ENCODE measurements at places on chromosomes 1 and 21.
A peak's percentile ranks its signal among the peaks of the same experiment; 100 is the strongest.

GRCh38 chr1:43431676-43432075 is 22.1 kb downstream of the HYI start:
- DNase-seq, result no peak

DNA sequence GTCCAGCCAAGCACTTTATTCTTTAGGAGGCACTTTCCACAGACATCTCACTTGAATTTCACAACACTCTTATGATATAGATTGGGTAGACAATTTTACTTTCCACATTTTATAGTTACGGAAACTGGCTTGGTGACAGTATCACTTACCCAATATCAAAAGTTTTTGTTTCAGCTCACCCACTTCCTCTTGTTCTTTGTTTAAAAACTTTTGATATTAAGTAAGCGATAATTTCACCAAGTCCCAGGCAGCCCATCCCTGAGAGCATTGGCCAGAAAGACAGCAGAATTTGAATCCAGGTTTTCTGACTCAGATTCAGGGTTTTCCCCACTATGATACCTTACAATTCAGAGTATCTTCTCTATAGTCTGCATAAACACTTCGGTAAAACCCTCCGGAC is 60.0 kb downstream of the LRIG2 start:
- no peak for DNase-seq

DNA sequence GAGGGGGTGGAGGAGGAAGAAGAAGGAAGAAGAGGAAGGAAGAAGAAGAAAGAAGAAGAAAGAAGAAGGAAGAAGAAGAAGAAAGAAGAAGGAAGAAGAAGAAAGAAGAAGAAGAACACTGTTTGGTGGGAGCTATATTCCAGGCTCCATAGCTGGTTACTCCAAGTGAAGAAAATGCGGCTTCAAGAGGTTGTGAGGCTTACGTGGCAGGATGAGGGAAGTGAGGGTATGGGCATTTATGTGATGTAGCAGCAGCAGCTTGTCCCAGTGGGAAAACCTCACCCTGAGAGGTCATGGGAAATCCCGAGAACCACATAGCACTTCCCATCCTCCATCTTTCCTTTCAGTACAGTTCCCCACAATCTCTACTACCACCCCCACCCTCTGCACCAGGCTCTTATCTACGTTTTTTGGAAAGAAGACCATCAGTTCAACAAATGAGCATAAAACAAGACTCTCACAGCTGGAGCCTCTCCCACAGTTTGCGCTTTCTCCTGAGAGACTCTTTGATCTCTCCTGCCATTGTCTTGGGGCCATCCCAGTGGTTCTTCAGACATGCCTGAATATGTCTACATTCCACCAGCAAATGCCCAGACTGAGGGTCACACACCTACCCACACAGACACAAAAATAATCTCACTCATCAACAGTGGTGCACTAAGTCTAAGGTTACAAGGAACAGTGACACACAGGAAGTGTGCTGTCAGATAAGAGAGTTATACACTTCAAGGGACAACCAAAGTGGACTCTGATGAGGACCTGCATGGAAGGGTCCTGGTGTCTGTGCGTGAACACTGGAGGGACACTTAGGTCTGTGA is 77.9 kb upstream of the KCNJ15 start:
- no peak for DNase-seq

DNA sequence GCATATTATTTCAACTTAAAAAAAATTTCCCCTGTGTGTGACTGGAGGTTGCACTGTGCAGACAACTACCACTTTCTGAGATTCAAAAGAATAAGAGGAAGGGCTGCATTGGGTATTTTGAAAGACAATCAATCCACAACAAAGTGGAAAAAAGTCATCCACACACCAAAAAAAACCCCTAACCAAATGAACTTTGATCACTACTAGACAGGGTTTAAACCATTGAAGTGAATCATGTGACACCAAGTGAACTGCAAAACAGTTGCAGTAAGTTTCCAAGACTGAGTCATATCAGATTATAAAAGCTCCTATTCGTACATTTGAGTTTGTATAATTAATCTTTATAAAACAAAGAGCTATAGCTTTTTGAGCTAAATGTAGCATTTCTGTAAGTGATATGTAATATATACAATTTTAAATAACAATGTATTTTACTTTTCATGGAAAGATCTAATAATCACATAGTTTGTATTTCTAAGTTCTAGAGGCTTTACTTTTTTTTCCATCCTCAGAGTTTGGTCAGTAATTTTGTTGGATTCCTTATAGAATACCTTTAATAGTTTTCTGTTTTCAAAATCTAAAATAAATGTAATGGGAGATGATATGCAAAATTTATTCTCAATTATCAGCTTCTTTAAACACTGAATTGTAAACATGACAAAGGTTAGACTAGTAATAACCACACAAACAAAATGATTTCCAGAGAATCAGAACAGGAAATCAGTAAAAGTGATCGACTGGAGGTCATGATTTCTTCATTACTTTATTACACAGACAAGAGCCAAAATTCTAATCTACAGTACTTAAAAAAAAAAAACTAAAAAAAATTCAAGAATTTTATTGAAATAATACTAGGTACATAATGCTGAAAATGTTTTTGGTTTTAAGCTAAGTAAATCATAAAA is 50.5 kb upstream of the GFI1 start:
- no peak for DNase-seq

GRCh38 chr1:217090060-217090911 is 367.1 kb upstream of the ESRRG start:
- no peak for DNase-seq

DNA sequence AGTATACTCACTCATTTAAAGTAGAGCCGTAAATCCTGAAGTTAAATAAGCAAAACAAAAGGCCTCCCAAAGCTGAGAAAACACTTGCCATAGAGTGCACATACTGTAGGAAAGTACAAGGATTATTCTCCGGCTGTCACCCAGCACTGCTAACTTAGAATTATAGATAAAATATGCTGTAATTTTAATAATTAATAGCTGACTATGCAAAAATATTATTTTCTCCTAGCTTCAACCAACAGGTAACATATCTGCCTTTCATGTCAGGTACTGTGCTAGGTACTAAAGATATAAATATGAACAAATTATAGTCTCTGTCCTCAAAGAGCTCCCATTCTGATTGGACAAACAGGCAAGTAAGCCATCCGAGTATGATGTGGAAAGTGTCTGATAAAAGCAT is 233.2 kb downstream of the FGGY start:
- DNase-seq, result no peak

DNA sequence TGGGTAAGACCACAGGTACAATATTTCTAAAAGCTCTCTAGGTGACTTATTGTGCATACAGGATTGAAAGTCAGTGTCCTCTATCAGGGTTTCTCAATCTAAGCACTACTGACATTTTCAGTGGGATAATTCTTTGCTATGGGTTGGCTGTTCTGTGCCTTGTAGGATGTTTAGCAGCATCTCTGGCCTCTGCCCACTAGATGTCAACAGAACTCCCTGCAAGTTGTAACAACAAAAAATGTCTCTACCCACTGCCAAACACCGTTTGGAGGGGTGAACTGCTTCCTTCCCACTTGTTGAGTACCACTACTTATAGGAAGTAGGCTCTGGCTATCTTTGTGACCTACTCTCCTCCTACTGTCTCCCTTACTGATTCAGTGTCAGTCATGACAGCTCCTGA is 90.1 kb upstream of the ZRANB2 start:
- no peak for DNase-seq

DNA sequence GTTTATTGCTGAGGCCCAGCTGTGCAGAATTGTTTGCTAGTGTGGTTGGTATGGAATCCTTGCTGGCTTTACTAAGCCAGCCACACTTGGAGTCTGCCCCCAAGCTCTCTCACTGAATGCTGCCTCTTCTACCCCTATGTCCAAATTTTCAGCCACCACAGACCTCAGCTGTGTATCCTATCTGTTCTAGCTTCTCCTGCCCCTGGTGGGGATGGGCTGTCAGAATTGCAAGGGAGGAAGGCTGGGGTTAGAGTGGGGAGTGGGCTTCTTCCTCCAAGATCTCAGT is 4.4 kb downstream of the NHLH1 start:
- no peak for DNase-seq

DNA sequence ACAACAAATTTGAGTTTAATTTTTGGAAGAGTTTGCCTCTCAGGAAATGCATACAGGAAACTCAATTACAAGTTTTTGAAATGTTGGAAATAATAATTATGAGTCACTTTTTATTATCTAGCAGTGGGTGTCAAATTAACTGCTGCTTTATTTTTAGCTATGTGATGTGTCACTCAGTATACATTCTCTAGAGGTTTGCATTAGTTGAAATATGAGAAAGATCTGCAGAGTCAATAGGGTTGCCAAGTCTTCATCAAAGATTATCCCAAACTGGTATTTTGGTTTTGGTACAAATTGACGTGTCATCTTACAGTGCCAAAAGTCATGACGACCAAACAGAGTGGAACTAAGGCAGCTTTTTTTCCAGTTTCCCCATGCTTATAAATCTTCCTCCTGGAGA is 54.3 kb upstream of the DIPK1A start:
- DNase-seq, result peak; percentile 31

DNA sequence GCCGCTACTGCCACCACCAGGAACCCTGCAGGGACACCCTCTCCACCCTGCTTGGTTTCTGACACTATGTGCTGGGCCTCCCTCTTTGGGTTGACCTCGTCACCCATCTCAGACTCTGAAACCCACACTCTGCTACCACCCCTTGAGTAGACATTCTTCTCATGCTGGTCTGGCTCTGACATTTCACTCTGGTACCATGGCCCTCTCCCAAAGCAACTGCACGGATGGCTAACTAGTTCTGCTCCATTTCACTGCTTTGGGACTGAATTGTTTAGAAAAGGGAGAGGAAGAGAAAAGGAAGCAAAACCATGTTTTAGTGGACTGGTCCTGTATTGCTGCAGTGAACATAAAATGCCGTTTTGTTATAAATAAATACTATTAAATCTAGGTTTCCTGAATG is 137.8 kb downstream of the KCNK2 start:
- DNase-seq, result no peak

DNA sequence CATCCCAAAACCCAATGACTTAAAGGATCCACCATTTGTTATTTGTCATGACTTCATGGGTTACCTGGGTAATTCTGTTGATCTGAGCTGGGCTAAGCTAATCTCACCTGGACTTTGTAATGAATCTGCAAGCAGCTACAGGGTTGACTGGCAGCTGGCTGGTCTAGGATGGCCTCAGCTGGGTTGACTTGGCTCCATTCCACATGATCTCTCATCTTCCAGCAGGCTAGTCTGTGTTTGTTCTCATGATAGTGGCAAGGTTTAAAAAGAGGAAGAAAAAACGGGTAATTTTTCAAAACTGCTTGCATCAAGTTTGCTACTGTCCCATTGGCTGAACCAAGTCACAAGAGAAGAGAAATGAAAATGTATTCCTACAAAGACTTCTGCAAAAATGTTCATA is 24.8 kb upstream of the ZMYM4 start:
- DNase-seq, result no peak

DNA sequence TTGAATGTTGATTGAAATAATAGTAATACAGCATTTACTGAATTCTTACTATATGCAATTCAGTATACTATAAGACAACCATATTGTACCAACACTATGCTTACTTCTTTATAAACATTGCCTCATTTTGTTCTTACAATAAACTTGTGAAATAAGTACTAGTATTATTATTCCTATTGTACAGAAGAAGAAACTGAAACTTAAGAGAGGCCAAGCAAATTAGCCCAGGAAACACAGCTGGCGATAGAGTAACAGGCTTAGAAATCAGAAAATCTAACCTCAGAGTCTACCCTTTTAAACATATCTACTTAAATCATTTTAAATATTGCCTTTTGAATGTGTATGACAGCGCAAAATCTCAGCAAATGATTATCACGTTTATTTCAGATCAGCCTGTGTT is 41.7 kb downstream of the FASLG start:
- no peak for DNase-seq

DNA sequence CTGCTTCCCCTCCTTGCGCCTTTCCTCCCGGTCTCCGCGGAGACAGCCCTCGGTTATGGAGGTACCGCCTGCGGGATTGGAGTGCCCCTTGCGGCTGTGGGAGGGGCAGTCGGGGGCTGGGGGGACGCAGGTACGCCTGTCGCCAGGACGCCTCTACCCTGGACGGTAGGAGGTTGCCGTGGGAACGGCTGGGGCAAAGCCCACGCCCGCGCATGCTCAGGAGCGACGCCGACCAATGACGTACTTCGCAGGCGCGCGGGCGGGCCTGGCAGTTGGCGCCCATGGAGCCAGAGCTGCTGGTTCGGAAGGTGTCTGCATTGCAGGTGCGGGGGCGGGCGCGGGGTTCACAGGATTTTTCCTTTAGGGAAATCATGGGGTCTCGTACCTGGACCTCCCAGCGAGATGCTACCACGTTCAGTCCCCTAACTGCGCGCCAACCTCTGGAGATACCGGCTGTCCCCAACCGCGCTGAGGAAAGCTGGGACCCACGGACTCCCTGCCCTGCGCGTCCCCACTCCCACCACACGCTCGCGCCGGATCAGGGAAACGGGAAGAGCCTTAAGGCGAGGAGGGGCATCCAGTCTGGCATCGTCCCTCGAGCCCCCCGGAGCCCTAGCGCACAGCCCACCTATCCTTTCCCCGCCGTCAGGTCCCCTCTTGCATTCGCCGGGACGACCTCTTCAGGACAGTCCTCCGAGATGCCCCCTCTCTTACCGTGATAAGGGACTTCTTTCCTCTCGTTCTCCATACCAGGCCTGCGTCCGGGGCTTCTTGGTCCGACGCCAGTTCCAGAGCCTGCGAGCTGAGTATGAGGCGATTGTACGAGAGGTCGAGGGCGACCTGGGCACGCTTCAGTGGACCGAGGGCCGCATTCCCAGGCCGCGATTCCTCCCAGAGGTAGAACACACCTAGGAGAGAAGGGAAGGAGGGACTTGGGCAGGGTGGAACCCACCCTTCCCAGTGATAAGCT is at the start of gene IQCC:
Gene IQCC, plus strand, starts transcription at position 271 of the 970 bp plus-strand sequence. Its CDS starts 11 bp downstream, at position 282.
- no peak for DNase-seq

DNA sequence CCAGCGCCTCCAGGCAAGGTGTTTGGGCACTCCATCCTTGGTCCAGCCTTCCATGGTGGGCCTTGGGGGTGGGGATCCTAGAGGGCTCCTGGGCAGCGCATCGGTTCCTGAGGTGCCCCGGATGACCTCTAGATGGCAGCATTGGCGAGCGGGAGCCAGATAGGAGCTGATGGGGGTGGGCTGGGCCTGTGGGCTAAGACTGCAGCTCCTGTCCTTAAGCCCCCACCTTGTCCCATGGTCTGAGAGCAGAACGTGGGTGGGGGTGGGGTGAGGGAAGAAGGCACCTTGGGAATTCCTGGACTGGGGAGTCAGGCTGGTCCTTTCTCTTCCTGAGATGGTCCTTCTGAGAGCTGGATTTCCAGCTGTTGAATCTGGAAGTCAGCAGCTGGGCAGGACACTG is 93.4 kb upstream of the CSF3R start:
- no peak for DNase-seq

Measured in GM04503 (cell line).